ENCODE measurements at places on chromosomes 12 and 14. TPM values are rescaled to one million over a fixed set of nuclear protein-coding genes. Genes with fewer than 3 reads are reported as not detected.

NOVA1 gene
- 129 TPM for total RNA-seq

IGFBP6 gene
- 27.7 TPM for total RNA-seq

KIF26A gene
- total RNA-seq, result 3.5 TPM

RASAL1 gene
- total RNA-seq, result 49.5 TPM

FGD6 gene
- 20.9 TPM for total RNA-seq

C12orf42 gene
- total RNA-seq, result 0.78 TPM

ANKRD33 gene
- total RNA-seq, result not detected

OR6C2 gene
- not detected for total RNA-seq

KRT6C gene
- total RNA-seq, result not detected

PDE3A gene
- 2.6 TPM for total RNA-seq

RPS6KL1 gene
- 65.8 TPM for total RNA-seq
